ENCODE measurements at places on chromosomes 2 and 18.

GRCh38 chr18:71370095-71370494, 1081.2 kb downstream of the SOCS6 start:
- DNase-seq = no peak

DNA sequence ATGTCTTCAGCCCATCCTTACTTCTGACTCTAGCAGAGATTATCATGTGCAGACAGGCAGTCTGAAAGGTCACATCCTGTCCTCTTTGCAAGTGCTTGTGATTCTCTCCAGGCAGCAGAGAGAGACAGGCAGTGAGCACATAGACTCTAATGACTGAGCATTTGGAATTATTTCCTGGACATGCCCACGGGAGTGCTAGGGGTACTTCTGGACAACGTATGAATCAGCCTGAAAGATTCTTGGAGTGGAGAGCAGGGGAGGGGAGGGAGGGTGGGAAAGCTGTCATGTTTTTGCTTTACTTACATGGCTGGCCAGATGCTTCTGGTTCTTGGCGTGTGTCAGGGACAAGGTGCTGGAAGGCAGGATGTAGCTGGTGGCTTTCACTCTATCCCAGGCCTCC, 150.6 kb downstream of the RIF1 start:
- no peak for DNase-seq

DNA sequence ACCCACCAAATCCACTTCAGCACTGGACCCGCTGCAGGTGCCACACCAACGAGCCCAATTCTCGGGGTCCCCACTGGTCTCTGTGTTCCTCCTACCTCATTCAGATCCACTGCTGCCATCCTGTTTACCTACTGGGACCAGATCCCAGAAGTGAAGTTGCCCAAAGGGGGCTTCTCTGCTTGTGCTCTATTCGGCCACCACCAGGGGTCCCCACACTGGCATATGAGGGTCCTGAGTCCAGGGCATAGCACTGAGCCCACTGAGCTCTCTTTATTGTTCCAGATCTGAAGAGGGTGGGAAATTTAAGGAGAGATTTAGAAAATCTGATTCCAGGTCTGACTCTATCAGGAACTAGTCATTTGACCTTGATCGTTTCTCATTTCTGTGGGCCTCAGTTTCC, 2.4 kb downstream of the GPR45 start:
- no peak for DNase-seq

GRCh38 chr2:215461836-215462532, 26.1 kb upstream of the FN1 start:
- no peak for DNase-seq

DNA sequence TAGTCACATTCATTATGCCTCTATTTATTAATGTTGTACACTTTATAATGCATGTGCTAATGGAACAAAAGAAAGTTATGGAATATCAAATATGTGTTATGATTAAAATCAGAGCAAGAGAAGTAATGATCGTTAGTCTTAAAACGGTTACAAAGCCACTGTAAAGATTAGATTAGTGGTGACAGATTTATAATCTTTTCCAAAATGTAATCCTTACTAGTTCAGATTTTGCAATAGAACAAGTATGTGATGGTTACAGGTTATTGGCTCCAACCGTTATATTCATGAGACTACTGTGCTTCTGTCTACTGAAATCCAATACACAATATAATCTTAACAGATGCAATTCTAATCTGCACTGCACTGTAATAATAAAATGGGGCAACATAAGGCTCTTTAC, 180.6 kb downstream of the ZNF521 start:
- no peak for DNase-seq
